ENCODE measurements at places on chromosomes 12 and 14. TPM values are rescaled to one million over a fixed set of nuclear protein-coding genes. Genes with fewer than 3 reads are reported as not detected.

GRCh38 chr12:101039848-101040531 lies 170.0 kb downstream of the SLC5A8 start:
- DNase-seq: no peak

GRCh38 chr14:81311141-81311540 lies 89.0 kb downstream of the STON2 start:
- DNase-seq: no peak

- no peak for DNase-seq
These were observed 170.7 kb upstream of the GZMB start for GRCh38 chr14:24804552-24805212.

GRCh38 chr12:29681370-29681769 lies 102.4 kb downstream of the TMTC1 start:
- no peak for DNase-seq

GRCh38 chr12:6765634-6766581 lies at the start of gene PTMS:
TSS of gene PTMS (plus strand) at chr12:6766363. CDS start at chr12:6766706, 343 bp downstream.
- DNase-seq: peak; percentile 91

- DNase-seq: no peak
These were observed 3.9 kb upstream of the GPR84 start for GRCh38 chr12:54368025-54368708.

DNA sequence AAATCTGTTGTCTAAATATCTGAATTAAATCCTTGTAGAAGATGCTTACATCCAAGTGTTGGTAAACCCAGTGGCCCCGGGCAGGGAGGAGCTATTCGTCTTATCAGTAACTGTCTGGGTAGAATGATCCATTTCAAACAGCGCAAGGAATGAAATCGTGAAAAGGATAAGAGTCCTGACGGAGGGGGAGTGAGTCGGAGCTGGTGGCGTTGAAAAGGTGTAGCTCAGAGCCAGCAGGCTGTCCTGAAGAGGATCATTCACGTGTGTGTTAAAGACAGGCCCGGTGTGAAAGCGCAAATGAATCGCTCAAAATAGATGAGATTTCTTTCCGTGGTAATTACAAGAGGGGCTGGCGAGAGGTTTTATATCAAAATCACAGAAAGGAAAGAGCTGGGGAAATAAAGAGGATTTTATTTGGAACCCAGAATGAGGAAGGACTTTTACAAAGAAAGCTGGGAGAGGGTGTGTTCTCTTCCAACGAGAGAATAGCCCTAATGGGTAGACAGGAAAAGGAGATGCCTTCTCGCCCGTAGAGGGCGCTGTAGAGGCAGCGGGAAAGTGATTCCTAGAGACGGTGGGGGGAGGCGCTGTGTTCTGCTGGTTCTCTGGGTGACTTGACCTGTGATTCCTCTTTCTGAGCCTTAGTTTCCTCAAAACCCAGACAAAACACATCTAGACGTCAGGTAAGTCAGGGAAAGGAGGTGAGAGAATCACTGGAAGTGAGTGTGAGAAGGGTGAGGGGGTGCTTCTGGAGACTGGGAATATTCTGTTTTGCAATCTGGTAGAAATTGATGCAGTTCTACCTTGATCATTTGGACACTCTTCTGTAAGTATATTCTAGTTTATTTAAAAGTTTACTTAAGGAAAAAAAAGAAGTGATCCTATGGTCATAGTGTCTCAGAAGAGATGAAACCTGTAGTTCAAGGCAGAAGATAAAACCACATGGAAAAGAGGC lies 39.3 kb downstream of the SRRM4 start:
- no peak for DNase-seq

DNA sequence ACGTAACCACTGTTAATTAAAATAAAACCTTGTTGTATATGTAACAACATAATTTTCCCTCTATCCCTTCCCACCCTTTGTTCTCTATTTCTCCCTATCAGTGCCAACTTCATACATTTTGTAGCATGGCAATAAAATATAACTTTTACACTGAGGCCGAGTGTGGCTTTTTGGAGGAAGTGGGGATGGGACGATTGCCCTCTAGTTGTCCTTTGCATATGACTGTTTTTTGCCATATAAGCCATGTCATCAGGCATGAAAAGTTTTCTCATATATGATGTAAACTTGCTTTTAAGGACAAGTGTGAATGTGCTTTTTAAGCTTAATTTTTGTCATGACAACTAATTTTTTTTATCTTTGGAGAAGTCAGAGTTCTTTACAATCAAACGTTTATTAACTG lies 6.2 kb upstream of the CCT2 start:
- no peak for DNase-seq

- DNase-seq: no peak
These were observed 2.8 kb downstream of the SRSF9 start for GRCh38 chr12:120466560-120467315.

DNA sequence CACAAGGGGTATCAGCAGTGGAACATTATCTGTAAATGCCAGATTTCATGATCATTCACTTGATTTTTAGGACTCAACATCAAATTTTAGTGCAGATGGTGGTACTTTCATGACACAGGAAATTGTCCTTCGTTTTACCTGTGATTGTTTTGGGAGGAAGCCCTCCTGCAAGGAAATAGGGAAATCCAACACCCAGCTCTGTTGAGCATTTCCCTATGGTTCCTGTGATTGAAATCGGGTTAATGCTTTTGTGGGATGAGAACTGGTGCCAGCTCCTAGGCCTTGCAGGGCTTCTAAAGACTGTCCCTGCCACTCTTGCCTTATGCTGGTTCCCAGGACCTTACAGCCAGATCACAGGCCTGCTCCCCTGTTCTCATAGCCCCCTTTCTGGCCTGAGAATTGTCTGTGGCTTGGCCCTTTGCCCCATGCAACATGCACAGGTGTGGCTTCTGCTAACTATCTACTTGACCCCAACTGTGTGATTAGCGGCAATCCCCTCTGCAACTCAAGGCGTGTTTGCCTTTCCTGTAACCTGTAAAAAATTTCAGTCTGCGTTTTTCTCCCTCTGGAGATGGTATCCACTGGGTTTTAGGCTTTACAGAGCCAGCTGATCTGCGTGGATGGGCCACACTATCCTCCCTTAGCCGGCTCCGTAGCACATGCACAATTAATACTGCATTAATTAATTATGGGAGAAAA lies 112.5 kb downstream of the ETV6 start:
- no peak for DNase-seq

GRCh38 chr14:104858811-104859426 lies 6.1 kb upstream of the CEP170B start:
- DNase-seq: no peak

DNA sequence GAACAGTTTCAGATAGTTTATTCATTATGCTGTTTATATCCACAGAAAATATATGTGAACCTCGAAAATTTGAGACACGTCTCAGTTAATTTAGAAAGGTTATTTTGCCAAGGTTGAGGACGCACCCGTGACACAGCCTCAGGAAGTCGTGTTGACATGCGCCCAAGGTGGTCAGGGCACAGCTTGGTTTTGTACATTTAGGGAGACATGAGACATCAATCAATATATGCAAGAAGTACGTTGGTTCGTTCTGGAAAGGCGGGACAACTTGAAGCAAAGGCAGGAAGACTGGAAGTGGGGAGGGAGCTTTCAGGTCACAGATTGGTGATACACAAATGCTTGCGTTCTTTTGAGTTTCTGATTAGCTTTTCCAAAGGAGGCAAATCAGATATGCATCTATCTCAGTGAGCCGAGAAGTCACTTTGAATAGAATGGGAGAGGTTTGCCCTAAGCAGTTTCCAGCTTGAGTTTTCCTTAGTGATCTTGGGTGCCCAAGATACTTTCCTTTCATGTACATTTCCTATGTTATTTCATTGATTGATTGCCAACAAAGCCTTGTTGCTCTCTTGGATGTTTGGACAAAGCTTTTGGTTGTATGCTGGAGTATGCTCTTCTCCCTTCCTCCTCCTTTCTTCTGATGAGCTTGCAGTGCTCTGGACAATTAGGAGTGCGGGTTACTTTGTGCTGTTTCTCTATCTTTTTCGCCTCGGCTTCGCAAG lies 3.2 kb downstream of the SNAPC1 start:
- DNase-seq: no peak

DNA sequence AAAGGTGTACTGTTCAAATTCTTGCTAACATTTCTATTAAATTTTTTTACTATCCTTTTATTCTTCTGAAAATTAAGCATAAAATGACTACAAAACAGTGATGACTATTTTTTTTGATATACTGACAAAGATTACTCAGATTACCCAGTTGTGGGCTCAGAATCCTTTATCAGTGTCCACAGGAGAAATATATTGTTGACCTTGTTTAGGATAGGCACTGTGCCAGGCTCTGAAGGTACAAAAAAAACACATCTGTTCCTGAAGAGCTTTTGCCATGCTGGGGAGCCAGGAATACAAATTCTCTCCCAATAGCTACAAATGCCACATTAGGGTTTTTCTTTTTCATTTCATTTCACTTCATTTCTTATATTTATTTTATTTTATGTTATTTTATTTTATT lies 26.9 kb upstream of the GCH1 start:
- DNase-seq: no peak

DNA sequence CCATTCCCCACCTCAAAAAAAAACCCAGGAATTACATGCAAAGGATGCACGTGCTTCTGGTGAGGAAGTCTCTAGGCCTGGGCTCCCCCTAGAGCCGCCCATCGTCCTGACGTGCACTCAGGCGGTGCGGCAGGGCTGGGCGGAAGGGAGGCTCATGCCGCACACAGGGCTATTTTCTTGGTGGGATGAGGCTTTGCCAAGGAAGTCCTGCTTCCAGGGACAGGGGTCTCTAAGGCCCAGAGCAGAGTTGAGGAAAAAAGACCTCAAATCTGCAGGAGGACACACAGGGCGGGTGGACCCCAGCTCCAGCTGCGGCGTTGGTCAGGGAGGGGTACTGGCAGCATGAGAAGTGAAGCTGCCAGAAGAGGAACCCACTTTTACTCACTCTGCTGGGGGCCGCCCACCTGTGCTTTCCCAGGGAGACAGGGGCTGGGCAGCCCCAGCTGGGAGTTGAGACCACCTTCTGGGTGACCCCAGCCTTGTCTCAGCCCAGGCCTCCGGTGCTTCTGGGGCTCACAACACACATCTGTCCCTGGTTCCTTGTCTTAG lies 4.2 kb downstream of the RHOF start:
- no peak for DNase-seq

DNA sequence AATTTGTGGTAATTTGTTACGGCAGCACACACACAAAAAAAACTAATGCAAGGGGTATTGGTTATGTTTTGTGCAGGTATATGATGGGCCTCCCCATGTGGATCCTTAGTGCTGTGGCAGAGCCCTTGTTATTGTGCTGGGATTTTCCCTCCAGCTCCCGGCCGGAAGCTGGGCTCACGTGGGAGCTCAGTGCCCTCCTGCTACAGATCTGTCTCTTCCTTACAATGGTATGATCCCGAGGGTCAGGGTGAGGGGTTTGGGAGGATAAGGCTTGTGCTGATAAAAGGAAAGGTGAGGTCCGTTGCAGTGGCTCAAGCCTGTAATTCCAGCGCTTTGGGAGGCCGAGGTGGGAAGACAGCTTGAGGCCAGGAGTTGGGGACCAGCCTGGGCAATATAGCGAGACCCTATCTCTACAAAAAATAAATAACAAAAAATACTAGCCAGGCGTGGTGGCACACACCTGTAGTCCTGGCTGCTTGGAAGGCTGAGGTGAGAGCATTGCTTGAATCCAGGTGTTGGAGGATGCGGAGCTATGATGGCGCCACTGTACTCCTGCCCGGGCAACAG lies 861 bp upstream of the SLC48A1 start:
- DNase-seq: no peak

- no peak for DNase-seq
These were observed 46.6 kb upstream of the NR1H4 start for GRCh38 chr12:100427078-100427477.

GRCh38 chr12:94575024-94575423 lies 75.3 kb downstream of the TMCC3 start:
- no peak for DNase-seq

GRCh38 chr12:65121049-65121955 lies at the start of gene WIF1:
TSS of gene WIF1 (minus strand) at chr12:65121305. CDS start at chr12:65121191, 114 bp downstream.
- no peak for DNase-seq

DNA sequence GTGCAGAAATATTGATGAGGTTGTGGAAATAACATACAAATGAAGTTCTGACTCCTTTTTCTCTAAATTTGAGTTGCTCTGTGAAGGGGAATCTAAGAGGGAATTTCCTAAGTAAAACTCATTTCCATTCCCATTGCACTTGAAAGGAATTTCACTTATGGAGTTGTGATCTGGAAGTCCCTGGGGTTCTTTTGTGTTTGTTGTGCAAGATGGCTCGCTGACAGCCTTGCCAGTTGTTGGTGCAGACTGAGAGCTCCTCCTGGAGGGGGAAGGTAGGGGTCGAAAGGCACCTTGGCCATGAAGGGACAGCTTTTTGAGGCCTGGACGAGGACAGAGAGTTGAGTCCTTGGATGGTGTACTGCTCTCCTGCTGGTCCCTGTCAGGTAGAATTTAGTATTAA lies 72.0 kb downstream of the C12orf56 start:
- DNase-seq: no peak

TUBA1A gene
- 683 TPM for polyA plus RNA-seq

TAS2R8 gene
- polyA plus RNA-seq: not detected

PARP2 gene
- polyA plus RNA-seq: 16.0 TPM

RNASE7 gene
- polyA plus RNA-seq: 0.06 TPM

RASSF3 gene
- 112 TPM for polyA plus RNA-seq

GUCY2C gene
- not detected for polyA plus RNA-seq

ZNF10 gene
- polyA plus RNA-seq: 10.8 TPM

All from urinary bladder (tissue), 4 donors.